ENCODE measurements at places on chromosomes 11 and 22. TPM values are rescaled to one million over a fixed set of nuclear protein-coding genes. Genes with fewer than 3 reads are reported as not detected.

DNA sequence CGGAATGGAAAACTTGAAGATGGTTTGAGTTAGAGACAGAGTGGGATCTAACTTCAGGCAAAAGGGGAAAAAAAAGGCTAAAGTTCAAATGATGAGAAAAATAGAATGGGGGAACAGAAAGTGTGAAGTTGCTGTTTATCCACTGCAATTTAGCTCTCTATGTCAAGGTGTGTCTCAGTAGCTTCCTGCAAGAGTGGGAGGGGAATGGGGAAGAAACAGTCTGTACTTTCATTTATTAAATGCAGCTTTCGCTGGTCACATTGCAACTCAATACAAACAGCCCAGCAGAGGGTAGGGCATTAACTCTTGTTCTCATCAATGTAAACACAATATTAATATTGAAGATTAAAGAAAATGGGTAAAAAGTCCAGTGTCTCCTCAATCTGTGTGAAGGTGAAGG, 214.7 kb upstream of the SYN3 start:
- no peak for DNase-seq

DNA sequence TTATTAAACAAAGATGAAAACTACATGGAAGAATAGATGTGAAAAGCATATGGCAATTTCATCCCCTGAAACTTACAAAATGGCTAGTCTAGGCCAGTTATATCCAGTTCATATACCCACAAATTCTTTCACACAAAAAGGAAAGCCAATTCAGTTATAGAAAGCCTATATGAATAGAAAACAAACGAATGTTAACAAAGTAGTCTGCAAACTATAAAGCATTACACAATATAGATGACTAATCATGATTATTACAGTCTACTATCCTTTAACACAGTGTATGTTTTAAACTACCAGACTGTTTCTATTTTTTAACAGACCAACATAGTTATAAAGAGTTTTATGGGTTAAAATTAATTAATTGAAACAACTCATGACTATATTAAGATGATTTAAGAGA, 12.1 kb downstream of the DCUN1D5 start:
- DNase-seq: no peak

- no peak for DNase-seq
Measured at GRCh38 chr22:36726007-36726380, 22.4 kb upstream of the CACNG2 start.

DNA sequence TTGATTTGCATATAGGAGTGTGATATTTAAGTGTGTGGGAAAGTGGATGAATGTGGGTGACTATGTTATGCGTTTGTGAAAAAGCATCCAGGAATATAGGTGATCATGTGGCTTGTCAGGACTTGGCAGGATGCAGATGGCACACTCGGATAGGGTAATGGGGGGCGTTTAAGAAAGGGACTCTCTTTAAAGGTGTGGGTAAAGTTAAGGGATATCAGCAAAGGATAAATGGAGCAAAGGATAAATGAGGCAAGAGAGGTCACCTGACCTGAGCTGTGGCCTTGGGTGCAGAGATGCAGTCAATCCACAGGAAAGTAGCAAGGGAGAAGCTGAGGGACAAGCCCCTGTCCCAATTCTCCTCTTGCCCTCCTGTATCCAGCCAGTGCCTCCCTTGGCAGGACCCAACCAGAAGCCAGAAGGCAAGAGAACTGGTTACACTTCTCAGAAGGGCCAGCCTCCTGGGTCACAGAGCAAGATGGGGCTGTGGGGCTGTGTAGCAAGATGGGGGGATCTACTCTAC, 47.5 kb upstream of the GRAMD1B start:
- no peak for DNase-seq

SLC22A6 gene
- polyA plus RNA-seq: 0.07 TPM

NFAM1 gene
- polyA plus RNA-seq: 0.91 TPM

All from muscle of back (tissue), 13 donors.